ENCODE measurements at places on chromosomes 7 and 10. TPM values are rescaled to one million over a fixed set of nuclear protein-coding genes. Genes with fewer than 3 reads are reported as not detected.

DNA sequence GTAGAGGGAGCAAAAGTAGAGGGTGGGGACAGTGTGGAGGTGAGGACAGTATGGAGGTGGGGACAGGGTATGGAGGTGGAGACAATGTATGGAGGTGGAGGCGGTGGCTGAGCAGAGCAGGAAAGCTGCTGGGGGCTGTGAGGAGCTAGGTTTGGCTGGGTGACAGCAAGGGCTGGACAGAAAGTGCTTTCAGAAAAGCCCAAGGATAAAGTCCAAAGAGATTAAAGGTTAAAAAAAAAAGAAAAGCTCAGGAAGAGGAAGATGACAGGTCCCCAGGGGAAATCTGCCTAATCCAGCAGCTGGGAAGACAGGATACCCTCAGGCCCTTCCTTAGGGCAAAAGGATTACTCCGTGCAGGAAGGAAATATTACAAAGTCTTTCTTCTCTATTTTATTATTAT, 32.1 kb upstream of the PFKFB3 start:
- DNase-seq = no peak
- peaks cover 39% of the 10 kb centered on the region for H3K4me1 ChIP-seq
- peaks cover 9% of the 10 kb centered on the region for H3K36me3 ChIP-seq
- no peak overlapping the region for H3K4me3 ChIP-seq
- H3K27me3 ChIP-seq = no peaks in the 10 kb centered on the region

DNA sequence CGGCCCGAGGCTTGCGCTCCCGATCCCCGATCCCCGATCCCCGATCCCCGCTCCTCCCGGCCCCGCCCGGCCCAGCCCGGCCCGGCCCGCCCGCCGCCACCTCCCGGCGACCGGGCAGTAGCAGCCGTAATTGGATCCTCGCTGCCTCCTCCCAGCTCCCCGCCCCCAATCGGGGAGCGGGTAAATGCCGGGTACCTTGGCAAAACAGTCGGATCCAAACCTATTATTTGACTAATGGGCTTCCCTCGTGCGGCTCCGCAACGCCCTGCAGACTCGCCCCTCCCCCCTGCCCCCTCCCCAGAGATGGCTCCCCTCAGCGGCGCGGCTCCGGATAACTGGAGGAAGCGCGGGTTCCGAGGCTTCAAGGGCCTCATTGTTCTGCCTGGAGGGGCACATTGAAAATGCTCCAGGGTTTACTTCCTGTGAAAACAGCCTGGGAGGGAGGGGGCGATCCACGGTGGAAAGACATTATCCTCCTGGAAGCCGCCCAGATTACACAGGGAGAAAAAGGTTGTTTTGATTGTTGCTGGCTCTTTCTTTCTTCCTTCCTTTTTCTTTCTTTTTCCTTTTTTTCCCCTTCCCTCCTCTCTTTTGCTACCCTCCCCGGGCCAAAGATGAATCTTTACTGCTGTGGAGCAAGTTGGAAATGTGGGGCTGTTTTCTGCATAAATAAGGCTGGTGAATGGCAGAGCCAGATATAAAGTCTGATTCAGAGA, 94.7 kb upstream of the ZMIZ1 start:
- H3K4me1 ChIP-seq = peaks cover 13% of the 10 kb centered on the region
- H3K4me3 ChIP-seq = peak overlapping the region; percentile 37
- H3K36me3 ChIP-seq = no peaks in the 10 kb centered on the region
- peak; percentile 11 for DNase-seq
- no peak overlapping the region for H3K27ac ChIP-seq

DNA sequence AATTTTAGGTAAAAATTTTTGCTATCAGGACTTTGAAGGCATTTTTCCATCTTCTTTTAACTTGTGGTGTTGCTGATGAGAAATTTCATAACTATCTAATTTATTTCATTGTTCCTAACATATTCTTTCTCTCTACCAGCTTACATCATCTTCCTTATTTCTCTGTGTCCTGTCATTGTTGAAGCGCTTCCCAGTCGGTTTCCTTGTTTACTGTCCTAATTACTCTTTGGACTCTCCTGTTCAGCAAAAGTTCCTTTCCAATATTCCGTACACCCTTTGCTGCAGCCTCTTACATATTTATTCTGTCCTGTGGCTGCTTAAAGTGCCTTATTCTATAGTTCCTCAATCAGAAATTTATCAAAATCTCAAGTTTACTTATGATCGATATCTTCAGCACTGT, 609.0 kb upstream of the FZD8 start:
- DNase-seq = no peak
- no peaks in the 10 kb centered on the region for H3K4me1 ChIP-seq
- H3K27me3 ChIP-seq = no peaks in the 10 kb centered on the region

DNA sequence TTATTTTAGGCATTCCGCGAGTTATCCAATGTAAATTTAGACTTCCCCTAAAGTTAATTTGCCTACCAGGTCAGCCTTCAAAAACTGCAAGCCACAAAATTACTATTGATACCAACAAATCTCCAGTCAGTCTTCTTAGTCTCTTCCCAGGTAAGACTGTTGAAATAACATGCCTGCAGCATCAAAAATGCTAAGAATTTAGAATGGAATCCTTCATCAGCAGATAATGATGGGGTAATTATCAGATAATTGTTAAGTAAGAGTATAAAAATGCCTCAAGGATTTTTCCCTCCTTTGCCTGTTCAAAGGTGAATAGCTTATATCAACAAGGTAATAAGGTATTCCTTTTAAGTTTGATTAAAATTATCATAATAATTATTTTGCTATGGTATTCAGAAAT, 228.5 kb downstream of the BBS9 start:
- no peaks in the 10 kb centered on the region for H3K4me1 ChIP-seq
- no peaks in the 10 kb centered on the region for H3K27me3 ChIP-seq
- no peaks in the 10 kb centered on the region for H3K36me3 ChIP-seq
- no peak for DNase-seq

DNA sequence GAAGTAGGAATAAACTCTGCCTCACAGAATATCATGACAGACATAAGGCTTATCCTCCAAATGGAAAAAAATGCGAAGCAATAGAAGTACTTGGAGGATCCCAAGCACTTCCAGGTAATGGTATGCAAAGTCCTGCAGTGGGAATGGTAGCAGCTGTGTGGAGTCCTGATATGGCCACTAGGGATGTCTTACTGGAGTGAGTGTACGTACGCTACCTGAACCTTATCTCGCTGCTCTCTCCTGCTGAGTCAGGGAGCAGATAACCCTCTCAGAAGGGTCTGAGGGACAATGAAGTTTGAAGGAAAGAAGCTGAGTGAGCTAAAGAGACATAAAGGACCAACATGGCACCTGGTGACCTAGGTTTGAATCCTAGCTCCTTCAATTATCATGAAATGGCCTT, 42.2 kb downstream of the CH25H start:
- no peak overlapping the region for H3K27ac ChIP-seq
- no peaks in the 10 kb centered on the region for H3K36me3 ChIP-seq
- H3K4me3 ChIP-seq = no peak overlapping the region
- peaks cover 9% of the 10 kb centered on the region for H3K4me1 ChIP-seq
- H3K27me3 ChIP-seq = peaks cover 4% of the 10 kb centered on the region

The FAM24A gene
- total RNA-seq = not detected
